Stimulated activated CD8-positive, alpha-beta memory T cell treated with anti-CD3 and anti-CD28 coated beads, Interleukin-15, amount 100 ng/mL, for 24 hours (primary cell): ENCODE measurements at places on chromosomes 12 and 14.

DNA sequence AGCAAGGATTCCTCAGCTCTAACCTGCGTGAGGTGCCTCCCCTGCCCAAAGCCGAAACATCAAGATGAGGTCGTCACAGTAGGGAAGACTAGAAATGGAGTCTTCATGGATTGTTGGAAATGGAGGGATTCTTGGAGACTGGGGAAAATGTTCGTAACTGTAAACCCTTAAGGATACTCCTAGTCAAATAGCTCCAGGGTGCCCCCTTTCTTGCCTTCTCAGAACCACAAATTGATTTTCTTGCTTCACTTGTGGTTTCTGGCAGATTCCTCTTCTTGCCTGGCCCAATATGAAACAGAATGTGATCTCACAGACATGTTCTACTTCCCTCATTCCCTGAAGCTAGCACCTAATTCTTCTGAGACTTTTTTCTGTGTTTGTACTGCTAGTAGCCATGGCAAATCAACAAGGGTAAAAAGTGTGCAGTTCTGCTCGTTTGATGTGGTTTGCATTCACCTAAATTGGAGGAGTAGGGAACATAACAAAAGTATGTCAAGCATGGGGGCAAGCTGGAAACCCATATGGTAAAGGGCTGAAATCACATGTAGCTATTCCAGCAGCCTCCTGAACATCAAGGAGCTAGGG lies 332.0 kb downstream of the PAWR start:
- no peak for DNase-seq

DNA sequence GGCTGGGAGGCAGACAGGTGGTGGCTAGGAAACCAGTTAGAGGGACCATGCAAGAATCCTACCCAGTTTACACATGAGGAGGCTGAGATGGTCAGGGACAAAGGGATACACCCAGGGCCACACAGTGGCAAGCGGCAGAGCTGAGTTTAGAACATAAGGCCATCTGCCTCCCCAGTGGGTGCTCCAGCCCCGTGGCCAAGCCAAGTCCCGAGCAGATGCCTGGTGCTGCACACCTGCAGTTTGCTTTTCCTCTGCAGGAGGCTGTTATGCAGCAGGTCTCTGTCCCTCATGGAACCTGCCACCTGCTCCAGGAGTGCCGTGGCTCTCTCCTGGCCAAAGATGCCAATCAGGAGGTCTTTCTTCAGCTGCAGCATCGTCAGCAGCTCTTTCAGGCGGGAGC lies 70.8 kb downstream of the SYNE3 start:
- DNase-seq, result no peak

- DNase-seq, result no peak
Observed at GRCh38 chr12:91222746-91223145, 40.1 kb upstream of the DCN start.

- no peak for DNase-seq
Observed at GRCh38 chr12:67758119-67758518, 109.6 kb downstream of the DYRK2 start.

GRCh38 chr12:24600551-24600950 lies 348.4 kb downstream of the BCAT1 start:
- DNase-seq, result no peak

DNA sequence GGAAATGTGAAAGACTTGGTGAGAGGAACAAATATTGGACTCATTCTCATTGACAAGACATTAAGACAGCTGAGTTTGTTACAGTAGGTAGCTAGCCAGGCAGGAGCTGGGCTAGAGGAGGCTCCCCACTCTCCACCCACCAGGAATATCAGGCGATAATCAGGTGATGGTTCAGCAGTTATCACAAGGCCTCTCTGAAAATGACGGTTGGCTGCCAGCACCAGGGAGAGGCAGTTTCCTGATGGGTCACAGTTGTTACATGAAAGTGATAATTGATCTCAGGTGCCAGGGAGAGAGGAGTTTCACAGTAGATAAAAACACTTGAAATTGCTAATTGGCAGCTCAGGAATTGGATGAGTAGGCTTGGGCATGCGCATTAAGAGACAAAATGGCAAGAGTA lies 116.5 kb downstream of the TMTC2 start:
- DNase-seq, result no peak

GRCh38 chr12:12214635-12215131 lies 52.2 kb downstream of the LRP6 start:
- no peak for DNase-seq

DNA sequence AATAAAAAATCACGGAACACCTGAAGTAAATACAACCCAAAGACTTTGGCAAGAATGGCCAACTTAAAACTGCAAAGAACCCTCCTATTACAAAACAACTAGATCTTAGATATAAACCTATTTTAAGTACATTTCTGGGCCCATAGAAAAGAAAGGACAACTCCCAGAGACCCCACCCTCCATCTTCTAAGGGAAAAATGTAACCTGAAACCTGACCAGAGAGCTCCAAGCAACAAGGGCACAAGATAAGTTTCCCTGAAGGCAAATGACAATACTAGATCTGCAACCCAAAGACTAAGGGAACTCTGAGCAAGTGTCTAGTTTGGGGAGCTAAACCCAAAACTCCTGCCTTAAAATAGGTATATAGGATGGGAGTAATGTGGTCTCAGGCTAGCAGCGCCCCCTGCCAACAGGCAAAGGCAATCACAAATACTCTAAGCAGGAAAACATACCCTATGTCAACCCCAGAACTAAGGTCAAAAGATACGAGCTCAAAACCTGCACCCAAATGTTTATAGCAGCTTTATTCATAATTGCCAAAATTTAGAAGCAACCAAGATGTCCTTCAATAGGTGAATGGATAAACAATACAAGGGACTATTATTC lies 218.9 kb downstream of the ITPR2 start:
- no peak for DNase-seq

DNA sequence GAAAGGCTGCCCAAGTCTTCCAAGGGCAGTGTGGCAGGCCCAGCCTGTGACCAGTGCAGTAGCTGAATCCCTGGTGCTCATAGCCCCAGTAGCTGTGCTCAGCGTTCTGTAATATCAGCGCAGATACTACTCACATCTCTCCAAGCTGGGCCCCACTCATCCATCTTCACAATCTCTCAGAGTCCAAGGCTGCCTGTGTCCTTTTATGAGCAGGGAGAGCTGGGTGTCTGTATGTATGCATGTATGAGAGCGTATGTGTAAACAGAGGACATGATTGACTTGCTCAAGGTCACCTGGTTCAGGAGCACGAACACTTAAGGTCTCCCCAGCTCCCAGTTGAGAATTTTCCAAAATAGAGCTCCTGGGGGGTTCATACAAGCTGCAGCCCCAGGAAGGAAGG lies 5.4 kb downstream of the AQP6 start:
- no peak for DNase-seq

- DNase-seq, result no peak
Observed at GRCh38 chr14:105439710-105440553, 20.3 kb downstream of the MTA1 start.

GRCh38 chr14:89308232-89308959 lies 108.6 kb downstream of the FOXN3 start:
- no peak for DNase-seq
